ENCODE measurements at places on chromosomes 7 and 10.

GRCh38 chr7:142716596-142716995, 32.7 kb upstream of the PRSS1 start:
- DNase-seq = no peak

DNA sequence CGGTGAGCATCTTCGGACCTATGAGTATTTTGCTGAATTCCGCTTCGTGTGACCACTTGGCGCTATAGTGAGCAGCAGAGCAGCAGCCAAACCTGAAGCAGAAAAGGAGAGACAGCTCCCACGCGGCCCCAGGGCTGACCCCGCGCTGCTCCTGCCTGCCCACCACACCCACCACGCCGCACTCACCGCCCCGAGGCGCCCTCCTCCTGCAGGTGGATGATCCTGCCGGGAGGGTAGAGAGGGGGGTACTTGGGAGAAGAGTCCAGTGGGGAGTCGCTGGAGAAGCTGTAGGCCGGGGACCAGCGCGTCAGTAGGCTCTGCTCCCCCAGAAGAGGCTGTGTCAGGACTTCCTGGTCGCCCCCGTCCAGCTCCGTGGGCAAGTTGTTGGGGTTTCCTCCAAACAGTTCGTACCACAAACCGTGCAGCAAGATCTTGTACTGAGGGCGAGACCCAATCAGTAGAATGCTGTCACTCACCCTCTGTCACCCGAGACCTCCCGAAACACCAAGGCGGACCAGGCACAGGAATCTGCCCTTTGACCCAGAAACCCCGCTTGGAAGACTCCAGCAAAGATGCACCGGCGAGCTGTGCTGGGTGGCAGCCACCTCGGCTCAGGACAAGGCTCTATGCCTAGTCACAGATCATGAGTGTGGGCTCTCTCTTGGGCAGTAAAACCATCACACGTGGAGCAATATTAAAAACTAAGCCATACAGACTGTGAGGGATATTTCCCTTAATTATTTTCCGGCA, 37.6 kb downstream of the DAGLB start:
- DNase-seq = no peak

GRCh38 chr7:130973637-130974036, 239.6 kb upstream of the KLF14 start:
- DNase-seq = no peak

GRCh38 chr10:114174695-114175188, 739 bp upstream of the CCDC186 start:
- DNase-seq = peak; percentile 65

DNA sequence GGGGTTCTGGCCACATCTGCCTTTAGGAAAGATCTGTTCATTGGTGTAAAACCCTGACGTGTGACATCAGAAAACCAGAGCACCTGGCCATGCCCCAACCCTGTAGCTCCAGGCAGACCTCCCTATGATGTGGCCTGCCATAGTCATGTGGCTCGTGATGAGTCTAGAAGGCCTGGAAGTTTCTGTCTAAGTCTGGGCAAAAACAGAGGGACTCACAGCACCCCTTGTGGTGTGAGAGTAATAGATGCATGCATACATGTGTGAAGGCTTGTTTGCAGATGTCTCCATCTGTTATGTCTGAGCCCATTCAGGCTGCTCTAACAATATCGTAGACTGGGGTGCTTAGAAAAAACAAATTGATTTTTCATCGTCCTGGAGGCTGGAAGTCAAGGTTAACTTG, 309.3 kb downstream of the PAXIP1 start:
- no peak for DNase-seq

GRCh38 chr10:15754937-15755336, 35.2 kb upstream of the ITGA8 start:
- no peak for DNase-seq

DNA sequence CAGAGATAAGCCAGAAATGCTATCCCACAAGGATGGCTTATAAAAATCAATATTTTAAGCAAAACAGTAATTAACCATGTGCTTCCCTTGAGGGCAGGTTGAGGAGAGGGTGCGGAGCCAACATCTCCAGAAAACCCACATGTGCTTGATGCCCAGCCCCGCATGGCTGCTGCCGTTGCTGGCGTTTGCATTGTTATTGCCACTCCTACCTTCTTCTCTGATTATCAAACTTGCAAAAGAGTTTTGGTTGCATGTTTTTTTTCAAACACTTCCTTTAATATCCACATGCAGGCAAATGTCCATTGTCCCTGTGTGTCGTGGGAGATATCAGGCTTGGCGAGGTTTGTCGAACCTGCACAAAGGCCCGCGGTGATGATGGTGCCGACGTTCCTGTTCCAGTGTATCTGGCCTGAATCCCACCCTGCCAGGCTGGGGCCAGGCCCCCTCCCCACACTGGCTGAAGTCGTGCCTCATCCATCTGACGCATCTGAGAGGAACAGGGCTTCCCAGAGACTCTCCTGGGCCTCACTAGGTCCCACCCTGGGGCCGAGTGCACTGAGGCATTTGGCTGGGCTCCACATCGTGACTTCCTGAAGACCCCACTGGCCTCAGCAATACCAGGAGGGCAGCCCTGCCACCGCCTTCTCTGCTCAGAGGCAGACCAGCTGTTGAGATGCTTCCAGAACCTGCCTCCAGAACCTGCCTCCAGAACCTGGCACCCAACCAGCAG, 40.9 kb downstream of the TCERG1L start:
- DNase-seq = no peak

- no peak for DNase-seq
Observed at GRCh38 chr10:69043931-69044531, 43.9 kb upstream of the SRGN start.

DNA sequence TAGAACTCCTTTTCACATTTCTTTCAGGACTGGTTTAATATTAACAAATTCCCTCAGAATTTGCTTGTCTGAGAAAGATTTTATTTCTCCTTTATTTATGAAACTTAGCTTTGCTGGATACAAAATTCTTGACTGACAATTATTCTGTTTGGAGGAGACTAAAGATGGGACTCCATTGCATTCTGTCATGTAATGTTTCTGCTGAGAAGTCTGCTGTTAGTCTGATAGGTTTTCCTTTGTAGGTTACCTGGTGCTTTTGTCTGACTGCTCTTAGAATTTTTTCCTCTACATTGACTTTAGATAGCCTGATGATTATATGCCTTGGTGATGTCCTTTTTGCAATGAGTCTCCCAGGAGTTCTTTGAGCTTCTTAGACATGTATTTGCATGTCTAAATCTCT, 23.4 kb downstream of the CLRN3 start:
- DNase-seq = no peak

DNA sequence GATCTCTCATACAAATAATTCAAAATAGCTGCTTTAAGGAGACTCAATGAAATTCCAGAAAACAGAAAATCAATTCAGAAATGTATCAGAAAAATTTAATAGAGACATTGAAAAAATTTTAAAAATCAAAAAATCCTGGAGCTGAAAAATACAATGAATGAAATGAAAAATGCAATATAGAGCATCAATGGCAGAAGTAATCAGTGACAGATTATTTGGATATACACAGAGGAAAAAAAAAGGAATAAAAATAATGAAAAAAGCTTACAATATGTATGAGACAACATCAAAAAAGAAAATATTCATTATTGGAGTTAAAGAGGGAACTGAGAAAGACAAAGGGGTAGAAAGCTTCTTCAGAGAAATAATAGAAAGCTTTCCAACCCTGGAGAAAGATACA, 122.9 kb upstream of the KLF14 start:
- DNase-seq = no peak

- no peak for DNase-seq
Observed at GRCh38 chr7:16268821-16269768, 152.2 kb downstream of the CRPPA start.

DNA sequence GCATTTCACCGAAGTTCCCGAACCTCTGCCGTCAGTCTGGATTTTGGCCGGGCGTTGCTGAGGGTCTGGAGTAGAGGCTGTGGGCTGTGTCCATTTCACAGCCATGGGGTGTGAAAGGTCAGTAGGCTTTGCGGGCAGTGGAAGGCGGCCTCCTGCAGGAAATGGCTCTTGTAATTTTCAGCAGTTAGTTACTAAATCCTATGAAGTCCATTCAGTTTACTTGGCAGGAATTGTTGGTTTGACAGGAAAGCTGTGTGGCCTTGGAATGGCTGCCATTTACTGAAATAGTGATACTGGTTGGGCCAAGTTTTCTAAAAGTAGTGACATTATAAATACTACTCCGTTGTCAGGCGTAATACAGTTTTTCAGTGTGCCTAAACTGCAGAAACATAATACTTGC, 303.7 kb downstream of the CCDC3 start:
- DNase-seq = no peak

DNA sequence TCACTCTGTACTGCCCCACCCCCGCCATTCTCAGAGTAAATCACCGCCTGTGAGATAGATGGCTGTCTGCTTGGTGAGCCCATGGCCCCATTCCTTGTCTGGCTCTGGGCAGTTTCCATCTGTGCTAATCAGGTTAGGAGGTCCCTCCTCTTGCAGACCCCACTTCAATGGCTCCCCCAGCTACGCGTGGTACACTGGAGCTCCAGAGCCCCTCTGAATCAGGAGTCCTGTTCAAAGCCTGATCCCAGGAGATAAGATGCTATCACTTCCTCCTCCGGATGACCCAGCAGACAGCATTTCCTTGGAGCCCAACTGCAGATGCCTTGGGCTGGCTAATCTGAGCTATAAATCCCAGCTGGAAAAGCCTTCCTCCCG, 122.3 kb downstream of the SH3PXD2A start:
- no peak for DNase-seq

GRCh38 chr10:92691591-92692079, 1.9 kb downstream of the HHEX start:
- DNase-seq = no peak

- no peak for DNase-seq
Observed at GRCh38 chr10:43350686-43351085, 20.8 kb upstream of the FXYD4 start.

DNA sequence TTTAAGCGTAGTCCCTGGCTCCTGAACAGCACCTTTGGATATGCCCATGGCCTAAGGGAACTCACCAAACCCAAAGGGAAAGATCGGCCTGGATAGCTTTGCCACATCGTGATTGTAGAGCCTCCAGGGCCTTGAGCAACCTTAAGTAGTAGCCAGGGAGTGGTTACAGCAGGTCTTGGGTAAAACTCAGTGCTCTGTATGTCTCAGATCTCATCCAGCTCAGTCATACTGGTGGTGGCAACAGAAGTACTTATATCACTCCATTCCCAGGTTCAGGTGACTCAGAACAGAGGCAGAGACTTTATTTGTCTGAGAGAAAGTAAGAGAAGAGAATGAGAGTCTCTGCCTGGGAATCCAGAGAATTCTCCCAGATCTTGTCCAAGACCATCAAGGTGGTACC, 39.1 kb upstream of the AASS start:
- DNase-seq = no peak

GRCh38 chr7:155942226-155942950, 130.1 kb upstream of the SHH start:
- no peak for DNase-seq

- DNase-seq = no peak
Observed at GRCh38 chr10:86057708-86058107, 308.9 kb downstream of the GRID1 start.

DNA sequence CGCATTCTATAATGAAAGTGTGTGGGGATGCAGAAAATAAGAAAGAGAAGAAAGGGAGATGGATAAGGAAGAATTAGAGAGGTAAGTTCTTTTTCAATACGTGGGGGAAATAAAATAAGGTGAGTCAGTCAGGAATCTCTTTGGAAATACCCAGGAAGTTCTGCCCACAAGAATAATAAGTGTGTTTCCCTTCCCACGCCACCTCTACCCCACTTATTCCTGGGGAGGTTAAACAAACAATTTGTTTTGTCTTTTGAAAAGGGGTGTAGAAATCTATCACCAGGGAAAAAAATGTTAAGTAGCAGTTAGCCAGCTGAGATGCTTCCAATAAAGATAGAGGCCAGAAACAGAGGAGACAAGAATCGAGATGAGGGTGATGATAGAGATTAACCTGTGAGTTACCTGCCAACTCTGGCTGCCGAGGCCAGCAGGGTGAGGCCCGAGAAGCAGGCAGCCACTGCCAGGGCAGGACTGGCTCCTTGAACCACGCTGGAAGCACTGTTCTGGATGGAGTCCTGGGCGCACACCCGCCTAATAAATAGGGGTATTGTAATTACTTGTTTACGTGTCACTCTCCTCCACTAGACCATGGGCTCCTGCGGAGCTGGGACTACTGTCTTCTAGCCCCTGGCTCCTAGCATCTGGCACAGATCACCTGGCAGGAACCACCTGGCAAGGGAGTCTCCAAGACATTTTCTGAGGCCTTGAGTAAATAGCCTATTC, 191.3 kb downstream of the FGFR2 start:
- DNase-seq = peak; percentile 77

GRCh38 chr7:92769394-92769699, 67.0 kb downstream of the CDK6 start:
- DNase-seq = no peak

GRCh38 chr10:8731121-8732095, 676.9 kb downstream of the GATA3 start:
- DNase-seq = no peak

GRCh38 chr7:54166419-54166818, 375.8 kb upstream of the VSTM2A start:
- DNase-seq = no peak

GRCh38 chr7:1052031-1052818, 7.9 kb downstream of the GPR146 start:
- DNase-seq = no peak

DNA sequence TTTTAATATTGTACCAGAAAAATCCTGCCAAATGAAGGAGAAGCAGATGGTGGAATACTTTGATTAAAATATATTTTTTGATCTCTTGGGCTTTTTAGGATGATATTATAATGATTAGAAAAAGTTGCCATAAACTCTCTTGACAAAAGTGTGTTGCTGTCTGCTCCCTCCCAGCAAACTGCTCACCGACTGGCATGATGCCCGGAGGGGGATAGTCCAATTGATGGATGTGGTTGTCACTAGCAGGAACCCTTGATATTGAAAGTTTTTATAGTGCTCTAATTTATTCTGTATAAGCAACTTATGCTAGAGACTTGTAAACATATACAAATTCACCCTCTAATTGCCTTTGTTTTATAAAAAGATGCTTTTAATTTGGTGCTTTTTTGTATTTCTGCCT, 114.0 kb downstream of the DNAH11 start:
- DNase-seq = no peak
